Purkinje cell (primary cell): ENCODE measurements at places on chromosomes 3 and 15. TPM values are rescaled to one million over a fixed set of nuclear protein-coding genes. Genes with fewer than 3 reads are reported as not detected.

The CYP1A1 gene
- polyA plus RNA-seq, result not detected in 2 replicates

The CFAP100 gene
- polyA plus RNA-seq, result not detected in 2 replicates

The CPNE9 gene
- 6.6 and 12.5 TPM in 2 replicates for polyA plus RNA-seq

The PRR20G gene
- polyA plus RNA-seq, result 0.23 TPM in 1 of 2 replicates, not detected in the other

The TMEM158 gene
- polyA plus RNA-seq, result 4.4 and 6.0 TPM in 2 replicates

The ALPK3 gene
- not detected in 2 replicates for polyA plus RNA-seq

The GRM7 gene
- 55.7 and 68.9 TPM in 2 replicates for polyA plus RNA-seq

The ZCWPW2 gene
- polyA plus RNA-seq, result 3.2 and 4.8 TPM in 2 replicates

The ZFAND6 gene
- polyA plus RNA-seq, result 89.7 and 108 TPM in 2 replicates

The CAND2 gene
- 2.6 and 3.4 TPM in 2 replicates for polyA plus RNA-seq

The DISP2 gene
- 12.3 and 15.7 TPM in 2 replicates for polyA plus RNA-seq

The SEMA3F gene
- 0.10 TPM in 1 of 2 replicates, not detected in the other for polyA plus RNA-seq

The ZNF860 gene
- polyA plus RNA-seq, result not detected in 2 replicates
